NCI-H1105 treated with DMSO at 0.1 percent for 48 hours (cell line): ENCODE measurements at places on chromosomes 6 and 20.

- no peak for DNase-seq
Observed at GRCh38 chr20:11332381-11332780, 585.3 kb upstream of the BTBD3 start.

GRCh38 chr6:11495565-11496145, 41.9 kb upstream of the TMEM170B start:
- DNase-seq = peak; percentile 16

- no peak for DNase-seq
Observed at GRCh38 chr6:45116714-45117410, 211.3 kb upstream of the RUNX2 start.

- no peak for DNase-seq
Observed at GRCh38 chr6:3776881-3777507, 25.5 kb upstream of the PXDC1 start.

DNA sequence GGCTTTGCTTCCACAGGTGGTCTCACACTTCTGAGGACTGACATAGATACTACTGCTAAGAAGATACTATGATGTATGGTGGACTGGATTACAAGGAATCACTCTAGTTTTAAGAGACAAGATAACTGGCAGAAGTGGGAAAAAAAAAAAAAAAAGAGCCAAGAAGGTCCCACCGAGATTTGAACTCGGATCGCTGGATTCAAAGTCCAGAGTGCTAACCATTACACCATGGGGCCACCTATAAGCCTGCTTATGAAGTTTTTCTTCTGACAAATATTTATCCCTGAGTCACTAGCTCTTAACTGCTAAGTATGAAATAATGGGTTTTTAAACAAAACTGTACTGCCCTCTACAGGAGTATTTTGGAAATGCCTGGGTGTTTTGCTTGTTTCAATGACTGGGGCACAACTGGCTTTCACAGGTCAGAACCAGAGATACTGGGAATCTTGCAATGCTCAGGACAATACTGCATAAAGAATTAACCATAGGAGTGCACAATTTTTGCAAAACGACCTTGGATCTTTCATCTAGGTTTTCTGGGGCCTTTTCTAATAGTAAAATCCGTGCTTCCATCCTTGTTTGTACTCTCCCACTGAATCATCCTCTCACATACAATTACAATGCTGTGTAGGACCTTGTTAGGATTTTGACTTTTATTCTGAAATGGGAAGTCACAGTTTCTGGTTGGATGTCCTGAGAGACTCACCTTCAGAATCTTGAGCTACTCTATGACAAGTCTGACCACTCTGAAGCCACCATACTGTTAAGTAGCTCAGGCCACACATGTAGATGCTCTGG, 116.3 kb downstream of the OR2B2 start:
- DNase-seq = peak; percentile 85

DNA sequence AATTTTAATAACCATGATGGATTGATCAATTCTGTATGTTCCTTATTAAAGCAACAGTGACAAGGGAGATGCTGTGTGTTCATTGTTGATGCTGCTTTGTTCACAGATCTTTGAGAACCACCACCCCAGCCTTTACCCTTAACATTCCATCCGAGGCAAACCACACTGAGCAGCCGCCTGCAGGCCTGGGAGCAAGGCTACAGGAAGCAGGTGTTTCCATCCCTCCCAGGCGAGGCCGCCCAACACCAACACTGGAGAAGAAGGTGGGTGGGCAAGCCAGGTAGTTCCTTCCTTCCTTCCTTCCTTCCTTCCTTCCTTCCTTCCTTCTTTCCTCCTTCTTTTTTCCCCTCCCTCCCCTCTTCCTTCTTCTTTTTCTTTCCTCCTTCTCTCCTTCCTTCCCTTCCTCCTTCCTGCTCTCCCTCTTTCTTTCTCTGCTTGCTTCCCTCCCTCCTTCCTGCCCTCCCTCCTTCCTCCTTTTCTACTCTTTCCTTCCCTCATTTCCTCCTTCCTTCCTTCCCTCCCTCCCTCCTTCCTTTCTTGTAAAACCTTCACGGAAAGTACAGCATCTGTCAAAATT, 13.7 kb downstream of the TTLL2 start:
- no peak for DNase-seq
